SK-N-SH (cell line): ENCODE measurements at places on chromosomes 1 and 21.

DNA sequence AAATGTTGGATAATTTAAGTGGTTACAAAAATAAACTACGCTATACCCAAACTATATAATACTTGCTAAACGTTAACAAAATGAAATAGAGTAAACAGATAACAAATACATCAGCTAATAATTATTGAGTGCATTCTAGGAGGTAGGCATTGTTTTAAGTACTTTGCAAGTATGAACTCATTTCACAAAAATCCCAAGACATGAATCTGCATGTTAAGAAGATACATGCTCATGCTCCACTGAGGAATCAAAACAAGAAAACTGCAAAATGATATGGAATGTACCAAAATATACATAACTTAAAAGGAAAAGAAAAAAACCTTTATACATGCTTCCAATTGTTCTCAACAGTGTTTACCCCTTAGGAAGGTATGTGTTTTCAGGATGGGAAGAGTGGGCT is 2.5 kb downstream of the FRRS1 start:
- no peak overlapping the region for H3K27ac ChIP-seq
- H3K36me3 ChIP-seq: no peaks in the 10 kb centered on the region
- H3K4me1 ChIP-seq: no peaks in the 10 kb centered on the region; the same call in 1 of the 2 replicates
- no peaks in the 10 kb centered on the region for H3K27me3 ChIP-seq

DNA sequence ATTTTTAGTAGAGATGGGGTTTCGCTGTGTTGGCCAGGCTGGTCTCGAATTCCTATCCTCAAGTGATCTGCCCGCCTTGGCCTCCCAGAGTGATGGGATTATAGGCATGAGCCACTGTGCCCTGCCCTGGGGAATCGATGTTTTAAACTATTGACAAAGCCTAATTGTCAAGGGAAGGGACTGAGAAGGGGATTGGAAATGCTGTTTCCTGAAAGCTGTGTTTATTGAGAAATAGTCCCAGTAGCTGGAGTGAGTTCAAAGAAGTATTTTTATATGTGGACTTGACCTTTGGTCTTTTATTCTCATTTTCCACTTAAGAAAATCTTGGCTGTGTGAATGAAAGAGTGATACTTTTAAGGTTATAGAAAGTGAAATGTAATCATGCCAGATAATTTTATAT is 47.5 kb downstream of the KIF1B start:
- no peaks in the 10 kb centered on the region for H3K4me1 ChIP-seq
- H3K27me3 ChIP-seq: no peaks in the 10 kb centered on the region
- no peak overlapping the region for H3K4me3 ChIP-seq
- H3K27ac ChIP-seq: no peak overlapping the region
- peaks cover 38% of the 10 kb centered on the region for H3K36me3 ChIP-seq

GRCh38 chr1:217211486-217211885 is 419.4 kb downstream of the GPATCH2 start:
- H3K27me3 ChIP-seq: no peaks in the 10 kb centered on the region
- no peak for DNase-seq
- H3K27ac ChIP-seq: no peak overlapping the region
- no peak overlapping the region for H3K4me3 ChIP-seq

DNA sequence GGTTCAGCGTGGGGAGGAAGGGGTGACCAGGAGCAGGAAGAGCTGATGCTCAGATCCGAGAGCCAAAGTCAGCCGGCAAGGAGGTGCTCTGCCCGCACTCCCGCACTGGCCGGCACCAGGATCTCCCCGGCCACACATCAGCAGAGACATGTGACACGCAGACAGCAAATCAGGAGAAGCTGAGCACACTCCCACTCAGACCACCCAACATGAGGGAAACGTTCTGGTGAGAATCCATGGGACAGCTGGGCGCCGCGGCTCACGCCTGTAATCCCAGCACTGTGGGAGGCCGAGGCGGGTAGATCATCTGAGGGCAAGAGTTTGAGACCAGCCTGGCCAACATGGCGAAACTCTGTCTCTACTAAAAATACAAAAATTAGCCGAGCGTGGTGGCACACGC is 18.6 kb upstream of the PTTG1IP start:
- H3K4me3 ChIP-seq: no peak overlapping the region
- no peak for DNase-seq
- peaks cover 5% of the 10 kb centered on the region; the same call in 1 of the 2 replicates for H3K4me1 ChIP-seq
- H3K27me3 ChIP-seq: peaks cover 5% of the 10 kb centered on the region; the same call in 1 of the 2 replicates
- H3K27ac ChIP-seq: no peak overlapping the region

DNA sequence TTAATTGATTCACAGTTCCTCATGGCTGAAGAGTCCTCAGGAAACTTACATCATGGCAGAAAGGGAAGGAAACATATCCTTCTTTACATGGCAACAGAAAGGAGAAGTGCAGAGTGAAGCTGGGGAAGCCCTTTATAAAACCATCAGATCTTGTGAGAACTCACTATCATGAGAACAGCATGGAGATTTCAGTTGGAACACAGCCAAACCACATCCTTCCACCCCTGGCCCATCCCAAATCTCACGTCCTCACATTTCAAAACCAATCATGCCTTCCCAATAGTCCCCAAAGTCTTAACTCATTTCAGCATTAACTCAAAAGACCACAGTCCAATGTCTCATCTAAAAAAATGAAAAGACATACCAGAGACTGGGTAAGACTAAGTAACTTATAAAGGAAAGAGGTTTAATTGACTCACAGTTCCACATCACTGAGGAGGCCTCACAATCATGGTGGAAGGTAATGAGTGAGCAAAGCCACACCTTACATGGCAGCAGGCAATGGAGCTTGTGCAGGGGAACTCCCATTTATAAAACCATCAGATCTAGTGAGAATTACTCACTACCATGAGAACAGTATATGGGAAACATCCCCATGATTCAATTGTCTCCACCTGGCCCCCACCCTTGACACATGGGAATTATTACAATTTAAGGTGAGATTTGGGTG is 105.2 kb downstream of the MRPL39 start:
- H3K4me1 ChIP-seq: no peaks in the 10 kb centered on the region
- H3K27me3 ChIP-seq: no peaks in the 10 kb centered on the region
- no peak overlapping the region for H3K4me3 ChIP-seq
- no peak overlapping the region for H3K27ac ChIP-seq

GRCh38 chr1:89949991-89950624 is 44.8 kb upstream of the ZNF326 start:
- H3K4me3 ChIP-seq: no peak overlapping the region
- no peaks in the 10 kb centered on the region for H3K36me3 ChIP-seq
- H3K27me3 ChIP-seq: no peaks in the 10 kb centered on the region
- DNase-seq: no peak
- H3K4me1 ChIP-seq: no peaks in the 10 kb centered on the region

- no peak within 1 kb of the TSS for H3K4me3 ChIP-seq
- H3K36me3 ChIP-seq: no peaks in the 10 kb centered on the region
- no peak within 1 kb of the TSS for H3K27ac ChIP-seq
- H3K4me1 ChIP-seq: no peaks in the 10 kb centered on the region
- no peak for DNase-seq
- H3K27me3 ChIP-seq: no peaks in the 10 kb centered on the region
Observed at GRCh38 chr1:74512170-74512915, at the start of gene LRRC53. TSS of gene LRRC53 (minus strand) at chr1:74512611. CDS start at chr1:74483349, 29,262 bp downstream.
